Right kidney (tissue), 9 donors: ENCODE measurements at places on chromosomes 6 and 20.

DNA sequence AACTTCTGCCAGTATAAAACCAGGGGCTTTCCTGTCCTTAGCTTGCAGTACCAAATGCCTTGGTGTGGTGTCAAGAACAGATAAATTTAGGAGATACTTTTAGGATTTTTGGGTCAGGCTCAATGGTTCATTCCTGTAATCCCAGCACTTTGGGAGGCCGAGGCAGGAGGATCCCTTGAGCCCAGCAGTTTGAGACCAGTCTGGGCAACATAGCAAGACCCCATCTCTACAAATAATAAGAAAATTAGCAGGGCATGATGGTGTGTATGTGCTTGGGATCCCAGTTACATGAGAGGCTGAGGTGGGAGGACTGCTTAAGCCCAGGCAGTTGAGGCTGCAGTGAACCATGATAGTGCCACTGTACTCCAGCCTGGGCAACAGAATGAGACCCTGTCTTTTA, 3.2 kb upstream of the ZBTB12 start:
- no peak for DNase-seq

DNA sequence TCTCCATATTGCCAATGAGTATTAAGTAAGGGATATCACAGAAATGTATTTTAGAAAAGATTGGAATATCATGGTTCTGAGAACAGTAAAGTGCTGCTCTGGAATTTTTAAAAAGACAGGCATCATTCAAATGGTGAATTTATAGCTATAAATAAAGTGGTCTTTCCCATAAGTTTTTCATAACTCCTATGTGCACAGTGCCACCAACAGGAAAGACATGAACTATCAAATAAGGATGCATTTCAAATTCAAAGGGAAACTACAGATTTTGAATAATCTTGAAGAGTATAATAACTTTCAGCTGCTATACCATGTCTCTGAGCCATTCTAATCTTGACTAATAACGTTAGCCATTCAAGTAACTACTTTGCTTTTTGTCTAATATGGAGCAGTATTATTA, 456.8 kb upstream of the GJE1 start:
- no peak for DNase-seq

DNA sequence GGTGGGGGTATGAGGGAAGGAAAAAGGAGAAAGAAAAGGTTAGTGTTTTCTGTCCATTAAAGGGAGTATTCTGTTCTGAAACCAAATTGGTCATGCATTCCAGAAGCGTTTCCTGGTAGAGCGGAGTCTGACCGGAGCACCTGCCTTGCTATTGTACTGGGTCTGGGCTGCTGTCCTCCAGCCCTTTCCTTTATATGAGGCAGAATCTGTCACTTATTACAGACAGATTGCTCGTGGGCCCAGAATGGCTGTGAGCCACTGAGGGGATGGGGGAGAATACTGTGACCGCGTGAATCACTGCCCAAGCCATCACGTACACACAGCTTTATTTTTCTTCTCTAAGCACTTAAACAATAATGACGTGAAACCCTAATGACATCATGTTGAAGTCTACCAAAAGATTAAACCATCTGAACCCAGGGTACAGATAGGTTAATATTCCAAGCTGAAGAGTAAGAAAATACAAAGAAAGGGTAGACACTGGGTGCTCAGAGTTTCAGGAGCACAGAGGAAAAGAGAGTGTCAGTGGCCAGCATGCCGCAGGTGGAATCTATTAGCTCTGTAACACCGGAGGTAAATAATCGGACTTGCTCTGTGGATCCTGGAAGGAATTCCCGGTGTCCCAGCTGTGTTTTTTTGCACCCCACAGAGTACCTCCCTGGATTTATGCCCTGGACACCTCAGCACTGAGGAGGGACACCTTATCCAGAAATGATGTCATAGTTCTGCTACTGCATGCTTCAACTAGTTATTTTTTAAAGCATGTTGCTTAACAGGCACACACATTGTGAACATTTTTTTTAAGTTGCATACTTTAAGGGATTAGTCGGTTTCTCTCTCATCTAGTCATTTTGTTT, 573.3 kb downstream of the PKHD1 start:
- DNase-seq, result peak; percentile 36

DNA sequence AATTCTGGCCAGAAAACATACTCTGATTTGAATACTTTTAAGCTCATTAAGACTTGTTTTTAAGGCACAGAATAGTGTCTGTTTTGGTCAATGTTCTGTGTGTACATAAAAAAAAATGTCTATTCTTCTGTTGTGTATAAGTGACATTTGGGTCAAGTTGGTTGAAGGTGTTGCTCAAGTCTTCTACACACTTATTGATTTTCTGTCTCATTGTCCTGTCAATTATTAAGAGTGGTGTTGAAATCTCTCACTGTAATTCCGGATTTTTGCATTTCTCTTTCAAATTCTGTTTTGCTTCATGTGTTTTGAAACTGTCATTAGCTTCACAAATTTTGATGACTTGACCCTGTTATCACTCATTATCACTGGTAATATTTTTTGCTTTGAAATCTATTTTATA, 37.5 kb upstream of the EPM2A start:
- no peak for DNase-seq

GRCh38 chr6:109705258-109705657, 14.2 kb downstream of the FIG4 start:
- DNase-seq, result peak; percentile 56

DNA sequence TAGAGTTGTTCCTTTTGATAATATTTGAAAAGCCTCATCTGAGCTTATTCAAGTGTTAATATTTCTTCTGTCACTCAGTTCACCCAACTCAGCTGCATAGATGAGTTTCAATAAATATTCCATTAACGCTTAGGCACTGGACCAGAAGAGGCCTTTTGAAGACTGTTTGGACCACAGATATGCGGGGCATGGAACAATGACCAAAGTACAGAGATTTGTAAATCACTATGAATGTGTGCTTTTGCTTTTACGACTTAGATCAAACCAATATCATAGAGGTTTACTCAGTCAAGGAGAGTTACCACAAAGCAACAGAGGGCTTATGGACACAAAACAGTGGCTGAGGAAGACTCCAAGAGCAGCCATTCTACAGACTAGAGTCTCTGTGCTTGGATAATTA, 99.9 kb downstream of the RTN4IP1 start:
- no peak for DNase-seq
